ENCODE measurements at places on chromosomes 13 and 19.
A peak's percentile ranks its signal among the peaks of the same experiment; 100 is the strongest.

DNA sequence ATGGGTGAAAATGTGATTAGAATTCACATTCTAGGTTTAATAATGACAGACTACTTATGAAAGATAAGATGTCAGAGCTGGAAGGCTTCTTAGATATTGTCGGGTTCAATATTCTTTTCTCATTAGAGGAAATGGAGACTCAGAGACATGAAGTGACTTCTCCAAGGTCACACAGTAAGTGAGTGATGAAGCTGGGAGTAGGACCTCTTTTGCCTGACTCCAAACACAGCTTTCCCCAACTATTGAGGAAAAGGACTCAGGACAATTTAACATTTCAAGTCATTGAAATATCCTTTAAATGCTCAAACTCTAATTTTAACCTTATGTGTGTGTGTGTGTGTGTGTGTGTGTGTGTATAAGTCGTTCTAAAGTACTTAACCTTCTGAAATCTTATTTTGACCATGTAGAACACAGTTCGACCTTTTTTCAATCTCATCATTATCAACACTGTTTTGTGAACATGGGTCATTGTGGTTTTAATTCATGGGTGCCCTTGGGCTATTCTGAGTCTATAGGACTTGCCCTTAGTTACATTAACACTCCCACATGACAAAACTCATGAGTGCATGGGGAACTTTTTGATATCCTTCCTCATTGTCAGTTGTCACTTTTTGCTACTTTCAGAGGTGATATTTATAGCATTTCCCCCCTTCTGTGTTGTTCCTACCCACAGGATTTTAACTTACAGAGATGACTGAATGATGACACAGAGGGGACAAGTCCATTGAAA is 53.0 kb downstream of the LRCH1 start:
- no peak for DNase-seq

- DNase-seq: no peak
These were observed 2.0 kb upstream of the PTOV1 start for GRCh38 chr19:49848938-49849337.

DNA sequence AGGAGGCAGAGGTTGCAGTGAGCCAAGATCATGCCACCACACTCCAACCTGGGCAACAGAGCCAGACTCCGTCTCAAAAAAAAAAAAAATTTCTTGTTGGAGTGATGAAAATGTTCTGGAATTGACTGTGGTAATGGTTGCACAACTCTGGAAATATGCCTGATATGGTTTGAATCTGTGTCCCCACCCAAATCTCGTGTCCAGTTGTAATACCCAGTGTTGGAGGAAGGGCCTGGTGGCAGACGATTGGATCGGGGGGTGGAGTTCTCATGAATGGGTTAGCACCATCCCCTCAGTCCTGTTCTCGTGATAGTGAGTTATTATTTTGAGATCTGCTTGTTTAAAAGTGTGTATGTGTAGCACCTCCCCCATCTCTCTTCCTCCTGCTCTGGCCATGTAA is 41.1 kb upstream of the MAP3K10 start:
- DNase-seq: no peak

- no peak for DNase-seq
These were observed 323.7 kb upstream of the HTR2A start for GRCh38 chr13:47220453-47221140.

GRCh38 chr13:37985281-37985680 is 115.7 kb upstream of the TRPC4 start:
- no peak for DNase-seq

DNA sequence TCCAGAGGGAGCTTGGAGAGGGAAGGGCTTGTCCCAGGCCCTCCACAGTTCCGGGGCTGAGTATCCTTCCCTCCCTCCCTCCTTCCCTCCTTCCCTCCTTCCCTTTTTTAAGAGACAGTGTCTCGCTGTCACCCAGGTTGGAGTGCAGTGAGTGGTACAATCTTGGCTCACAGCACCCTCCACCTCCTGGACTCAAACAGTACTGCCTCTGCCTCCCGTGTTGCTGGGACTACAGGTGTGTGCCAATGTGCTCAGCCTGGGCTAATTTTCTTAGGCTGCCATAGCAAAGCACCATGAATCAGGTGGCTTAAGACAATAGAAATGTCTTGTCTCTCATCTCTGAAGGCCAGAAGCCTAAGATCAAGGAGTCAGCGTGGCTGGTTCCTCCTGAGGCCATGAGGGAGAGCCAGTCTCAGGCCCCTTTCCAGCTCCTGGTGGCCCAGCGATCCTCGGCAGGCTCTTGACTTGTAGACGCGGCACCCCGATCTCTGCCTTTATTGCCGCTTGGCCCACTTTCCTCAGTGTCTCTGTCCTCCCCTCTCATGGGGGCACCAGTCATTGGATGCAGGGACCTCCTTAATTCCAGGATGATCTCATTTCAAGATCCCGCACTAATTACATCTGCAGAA is 47.5 kb downstream of the CRTC1 start:
- no peak for DNase-seq

DNA sequence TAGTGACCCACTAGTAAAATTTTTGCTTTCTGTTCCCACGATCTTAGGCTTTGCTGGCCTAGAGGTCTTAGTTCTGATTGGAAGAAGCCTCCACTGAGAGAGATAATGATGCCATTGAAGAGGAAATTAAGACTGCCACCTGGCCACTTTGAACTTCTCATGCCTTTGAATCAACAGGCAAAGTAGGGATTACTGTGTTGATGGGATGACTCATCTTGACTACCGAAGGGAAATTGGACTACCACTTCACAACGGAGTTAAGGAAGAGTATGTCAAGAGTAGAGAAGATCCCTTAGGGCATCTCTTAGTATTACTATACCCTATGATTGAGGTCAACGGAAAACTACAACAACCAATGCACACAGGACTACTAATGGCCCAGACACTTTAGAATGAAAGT is 12.7 kb upstream of the FREM2 start:
- no peak for DNase-seq

DNA sequence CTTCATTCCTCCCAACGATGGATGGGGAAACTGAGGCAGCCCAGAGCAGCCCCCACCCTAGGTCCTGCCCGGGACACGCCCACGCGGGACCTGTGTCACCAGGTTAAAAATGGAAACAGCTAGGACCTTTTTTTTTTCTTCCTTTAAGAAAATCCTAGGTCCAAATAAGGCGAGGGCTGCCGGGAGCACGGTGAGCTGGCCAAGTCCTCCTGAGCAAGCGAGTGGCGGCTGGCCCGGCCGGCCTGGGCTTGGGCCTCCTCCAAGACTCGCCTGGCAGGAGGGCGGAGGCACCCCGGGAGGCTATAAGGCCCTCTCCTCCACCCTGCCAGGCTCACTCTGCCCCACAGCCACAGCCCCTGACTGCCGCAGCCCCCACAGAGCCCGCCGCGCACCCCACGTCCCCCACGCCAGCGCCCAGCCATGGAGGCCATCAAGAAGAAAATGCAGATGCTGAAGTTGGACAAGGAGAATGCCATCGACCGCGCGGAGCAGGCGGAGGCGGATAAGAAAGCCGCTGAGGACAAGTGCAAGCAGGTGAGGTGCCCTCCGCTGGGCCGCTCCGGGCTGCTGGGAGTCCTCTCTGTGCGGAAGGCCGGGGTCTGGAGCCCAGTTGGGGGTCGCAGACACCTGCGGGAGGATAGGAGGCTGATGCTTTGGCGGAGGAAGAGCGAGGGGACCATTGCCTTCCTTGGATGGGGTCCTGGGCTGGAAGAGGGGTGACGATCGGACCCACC is 8.9 kb upstream of the TPM4 start:
- peak; percentile 49 for DNase-seq

DNA sequence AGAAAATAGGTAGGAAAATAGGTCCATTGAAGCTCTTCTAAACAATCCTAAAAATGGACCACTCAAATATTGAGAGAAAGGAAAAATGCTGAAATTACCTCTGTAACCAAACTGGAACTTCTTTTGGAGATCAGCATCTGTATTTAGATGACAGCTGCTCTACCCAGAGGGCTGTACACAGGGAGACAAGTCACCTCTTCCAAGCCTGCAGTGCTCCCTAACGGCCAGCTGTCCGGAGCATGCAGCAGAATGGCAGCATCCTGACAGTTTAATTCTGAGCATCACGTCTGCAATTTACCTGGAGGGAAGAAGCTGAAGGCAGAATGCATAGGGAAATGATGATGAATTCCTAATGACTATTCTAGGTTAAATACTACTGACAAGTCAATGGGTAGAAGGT is 62.8 kb upstream of the DIAPH3 start:
- no peak for DNase-seq

DNA sequence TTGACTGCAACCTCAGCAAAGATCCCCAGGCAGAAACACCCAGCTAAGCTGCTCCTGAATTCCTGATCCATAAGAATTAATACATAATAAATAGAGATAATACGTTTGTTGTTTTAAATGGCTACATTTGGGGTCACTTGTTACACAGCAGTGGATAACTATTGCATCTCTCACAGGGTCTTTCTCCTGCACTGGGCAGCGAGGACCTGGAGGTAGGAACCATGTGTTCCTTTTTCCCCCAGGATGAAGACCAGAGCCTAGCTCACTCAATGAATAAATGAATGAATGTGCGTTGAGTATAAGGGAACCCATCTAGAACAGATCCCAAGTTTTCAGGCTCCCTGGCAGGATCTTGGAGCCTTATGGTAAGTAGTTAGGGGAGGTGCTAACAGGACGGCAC is 30.7 kb downstream of the F2RL3 start:
- no peak for DNase-seq

DNA sequence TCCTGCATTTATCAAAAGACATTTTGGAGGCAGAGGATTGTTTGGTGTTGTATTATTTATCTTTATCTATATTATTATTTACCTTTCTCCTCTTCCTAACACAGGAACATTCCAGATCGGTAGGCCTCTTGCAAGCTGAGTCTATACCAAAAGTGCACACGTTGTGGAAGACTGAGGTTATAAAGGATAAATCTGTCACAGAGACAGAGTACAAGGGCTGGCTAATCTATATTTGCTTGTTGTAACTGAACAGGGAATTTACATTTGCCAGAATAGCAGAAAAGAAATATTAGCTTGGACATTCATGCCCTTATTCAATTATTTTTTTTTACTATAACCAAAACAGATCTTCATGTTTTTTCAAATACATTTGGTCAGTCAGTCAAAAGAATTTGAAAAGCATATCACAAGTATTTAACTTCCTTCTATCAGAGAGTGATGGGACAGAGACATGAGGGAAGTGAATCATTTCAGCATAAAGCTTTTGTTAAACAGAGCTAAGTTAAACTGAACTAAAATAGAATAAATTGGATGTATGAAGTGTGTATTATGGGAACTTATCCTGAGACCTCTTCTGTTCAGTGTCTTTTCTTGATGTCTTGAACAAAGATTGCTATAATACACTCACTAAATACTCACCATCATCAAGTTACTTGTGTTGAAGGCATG is 352.5 kb downstream of the DNAJC15 start:
- no peak for DNase-seq

- no peak for DNase-seq
These were observed 1.0 kb downstream of the CLPP start for GRCh38 chr19:6362351-6362801.

DNA sequence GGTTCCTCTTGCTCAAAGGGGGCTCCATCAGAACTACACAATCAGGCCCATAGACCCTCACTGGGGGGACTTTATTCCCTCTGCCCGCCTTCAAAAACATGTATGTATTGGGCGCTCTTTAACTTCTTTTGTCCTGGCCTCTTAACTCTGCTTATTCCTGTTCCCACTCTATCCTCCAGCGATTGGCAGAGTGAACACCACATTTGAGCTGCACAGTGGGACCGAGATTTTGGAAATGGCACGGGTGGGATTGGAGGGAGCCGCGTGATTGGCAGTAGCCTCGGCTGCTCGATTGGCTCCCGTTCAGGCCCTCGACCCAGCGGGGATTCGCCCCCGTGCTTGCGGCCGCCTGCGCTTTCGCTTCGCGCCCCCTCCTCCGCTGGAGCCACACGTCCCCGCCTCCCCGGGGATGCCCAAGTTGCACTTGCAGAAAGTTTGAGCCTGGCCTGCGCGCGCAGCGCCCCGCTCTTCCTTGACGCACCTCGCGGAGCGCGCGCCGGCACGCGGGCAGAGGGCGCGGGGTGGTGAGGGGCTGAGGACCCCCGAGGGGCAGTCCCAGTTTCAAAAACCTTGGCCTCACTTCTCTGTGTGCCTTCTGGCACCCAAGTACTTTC is at the start of gene ZIC5:
ZIC5 (minus strand) TSS at position 192 of the 614 bp plus-strand sequence; CDS start at position 28, 164 bp downstream.
- no peak for DNase-seq

DNA sequence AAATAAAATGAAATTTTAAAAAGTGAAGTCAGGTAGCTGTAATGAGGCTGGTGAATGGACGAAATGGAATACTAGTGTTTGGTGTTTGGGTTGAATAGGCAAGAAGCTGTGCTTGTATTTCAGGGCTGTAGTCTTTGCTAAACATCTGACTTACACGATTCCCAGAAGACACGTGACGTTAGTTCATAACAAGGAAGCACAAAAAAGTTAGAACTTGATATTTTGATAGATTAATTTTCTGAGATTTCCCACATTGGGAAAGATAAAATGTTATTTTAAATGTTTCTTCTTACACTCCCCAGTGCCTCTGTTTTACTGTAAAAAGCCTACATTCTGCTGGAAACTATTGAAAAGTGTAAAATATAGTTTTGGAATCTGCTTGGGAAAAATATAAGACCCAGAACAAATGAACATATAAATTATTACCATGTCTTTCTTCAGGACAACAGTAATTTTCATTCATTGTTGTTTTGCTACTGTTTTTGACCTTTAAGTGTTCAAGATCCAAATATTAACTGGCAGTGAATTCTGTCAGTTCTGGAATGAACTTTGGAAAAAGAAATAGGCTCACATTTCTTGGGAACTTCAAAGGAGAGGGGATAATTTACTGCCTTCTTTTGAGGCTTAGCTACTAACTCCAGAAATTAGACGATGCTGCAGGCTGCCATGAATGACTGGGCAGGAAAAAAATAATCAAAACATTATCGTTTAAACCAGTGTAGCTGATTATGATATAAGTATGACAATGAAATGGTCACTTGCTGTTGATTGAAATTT is 241.3 kb downstream of the SLITRK6 start:
- no peak for DNase-seq

- DNase-seq: no peak
These were observed 74.4 kb downstream of the ARHGAP35 start for GRCh38 chr19:46935066-46935663.

DNA sequence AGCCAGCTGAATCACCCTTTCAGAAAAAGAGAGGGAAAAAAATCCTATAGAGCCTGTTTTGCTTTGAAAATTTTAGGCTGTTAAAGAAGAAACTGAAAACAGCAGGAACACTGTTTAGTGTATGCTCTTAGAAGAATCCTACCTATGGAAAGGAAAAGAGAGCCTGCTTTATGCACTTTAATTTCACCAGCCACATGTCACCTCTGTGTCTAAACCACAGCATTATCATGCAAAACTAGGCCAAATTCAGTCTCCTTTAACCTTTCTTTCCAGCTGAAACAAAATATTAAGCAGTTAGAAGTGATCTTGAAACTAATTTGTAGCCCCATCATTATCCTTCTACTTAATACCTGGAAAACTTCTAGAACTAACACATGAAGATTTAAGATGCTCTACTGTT is 97.2 kb upstream of the MAB21L1 start:
- no peak for DNase-seq

- DNase-seq: peak; percentile 41
These were observed 6.4 kb upstream of the PROZ start for GRCh38 chr13:113151745-113152690.

GRCh38 chr13:104799152-104799551 is 1732.9 kb upstream of the SLC10A2 start:
- DNase-seq: no peak

Data from dorsolateral prefrontal cortex (tissue), 122 donors.